PC-9 (cell line): ENCODE measurements at places on chromosomes 7 and 10.

- DNase-seq, result no peak
Measured at GRCh38 chr7:110685899-110686298, 405.0 kb upstream of the LRRN3 start.

GRCh38 chr7:39172137-39172536, 194.4 kb downstream of the POU6F2 start:
- no peak for DNase-seq

- DNase-seq, result no peak
Measured at GRCh38 chr10:10844251-10844650, 173.4 kb upstream of the CELF2 start.

DNA sequence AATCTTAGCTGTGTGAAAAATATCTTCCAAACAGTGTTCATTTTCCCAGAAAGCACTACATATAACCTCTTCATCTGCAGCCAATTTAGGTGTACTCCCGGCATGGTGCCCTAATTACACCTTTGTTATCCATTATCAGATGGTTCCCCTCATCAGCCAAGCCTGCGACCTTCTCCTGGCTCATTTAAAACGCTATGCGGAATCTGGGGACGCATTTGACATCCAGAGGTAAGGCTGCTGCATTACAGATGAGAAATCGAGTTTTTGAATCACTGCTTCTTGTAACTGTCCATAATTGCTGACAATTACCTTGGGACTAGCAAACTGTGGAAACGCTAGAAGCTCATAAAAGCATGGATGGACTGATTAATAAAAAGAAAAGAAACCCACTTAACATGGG, 109.5 kb downstream of the PARP12 start:
- no peak for DNase-seq

DNA sequence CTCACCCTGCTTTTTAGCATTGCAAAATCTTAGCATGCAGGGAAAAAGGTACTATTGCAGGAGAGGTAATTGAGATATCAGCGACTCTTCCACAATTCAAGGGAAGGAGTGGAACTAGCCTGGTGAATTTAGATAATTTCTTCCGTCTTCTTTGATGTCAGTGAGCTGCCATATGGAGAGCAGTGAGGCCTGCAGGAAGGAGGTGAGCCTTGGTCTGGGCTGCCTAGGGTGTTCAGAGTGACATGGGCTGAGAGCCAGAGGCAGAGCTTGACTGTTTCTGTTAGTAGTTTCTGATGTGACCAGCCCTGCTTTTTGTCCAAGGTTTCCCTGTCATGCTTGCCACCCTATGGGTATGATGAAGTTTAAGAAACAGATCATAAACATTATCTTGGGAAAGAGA, 28.6 kb downstream of the KAT6B start:
- DNase-seq, result no peak

DNA sequence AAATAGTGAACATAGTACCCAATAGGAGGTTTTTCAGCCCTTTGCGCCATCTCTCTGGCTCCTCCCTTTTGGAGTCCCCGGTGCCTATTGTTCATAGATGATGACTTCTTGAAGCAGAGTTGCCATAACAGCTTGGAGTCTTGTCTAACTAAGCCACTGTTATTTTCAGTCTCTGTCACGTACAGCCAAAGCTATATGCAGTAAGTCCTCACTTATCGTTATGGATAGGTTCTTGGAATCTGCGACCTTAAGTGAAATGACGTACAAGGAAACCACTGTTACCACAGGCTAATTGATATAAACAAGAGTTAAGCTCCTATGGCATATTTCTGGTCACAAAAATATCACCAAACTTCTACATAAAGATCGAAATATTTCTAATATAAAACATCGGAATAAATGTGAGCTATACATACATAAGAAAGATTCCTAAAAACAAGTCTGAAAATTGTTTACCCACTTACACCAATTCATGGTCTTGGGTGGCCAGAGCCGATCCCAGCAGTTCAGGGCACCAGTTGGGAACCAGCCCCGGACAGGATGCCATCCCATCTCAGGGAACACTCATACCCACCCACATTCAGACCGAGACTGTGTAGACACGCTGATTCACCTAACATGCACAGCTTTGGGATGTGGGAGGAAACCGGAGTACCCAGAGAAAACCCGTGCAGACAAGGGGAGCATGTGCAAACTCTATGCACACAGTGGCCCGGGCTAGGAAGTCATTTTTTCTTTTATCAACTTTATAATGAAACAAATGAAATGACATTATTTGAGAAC, 76.0 kb upstream of the PRPS1L1 start:
- no peak for DNase-seq

- DNase-seq, result no peak
Measured at GRCh38 chr10:9060314-9060713, 1005.8 kb downstream of the GATA3 start.

DNA sequence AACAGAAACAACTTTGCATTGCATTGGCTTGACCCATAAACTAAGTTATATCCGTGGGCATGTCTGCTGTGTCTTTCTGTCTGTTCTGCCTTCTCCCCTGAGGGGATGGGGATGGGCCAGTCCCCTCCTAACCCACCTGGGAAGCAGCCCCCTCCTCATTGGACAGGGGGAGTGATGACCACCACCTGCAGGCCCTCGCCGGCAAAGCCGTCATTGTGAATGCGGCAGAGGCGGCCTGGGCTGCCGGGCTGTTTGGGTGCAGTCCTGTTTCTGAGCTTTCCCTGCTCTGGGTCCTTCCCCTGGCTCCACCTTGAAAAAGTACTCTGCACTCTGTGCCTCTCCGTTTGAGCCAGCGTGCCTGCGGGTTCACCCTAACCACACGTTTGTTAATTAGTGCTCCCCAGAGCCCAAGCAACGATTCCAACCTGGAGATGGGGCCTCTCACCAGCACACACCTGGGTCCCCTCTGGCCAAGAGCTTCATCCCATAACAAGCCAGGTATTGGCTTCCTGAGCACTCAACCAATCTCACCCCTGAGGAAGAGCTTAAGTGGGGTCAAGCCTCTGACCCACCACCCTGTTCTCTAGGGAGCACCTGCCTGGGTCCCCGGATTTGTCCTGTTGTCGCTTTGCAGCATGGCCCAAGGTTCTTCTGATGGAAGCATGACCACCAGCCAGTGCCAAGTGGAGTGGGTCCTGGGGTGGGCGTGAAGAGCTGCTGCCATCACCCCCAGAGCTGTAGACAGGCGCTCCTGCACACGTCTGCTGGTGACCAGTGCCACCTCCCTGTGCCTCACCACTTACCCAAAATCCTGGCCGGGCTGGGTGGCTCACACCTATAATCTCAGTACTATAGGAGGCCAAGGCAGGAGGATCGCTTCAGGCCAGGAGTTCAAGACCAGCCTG, 39.4 kb upstream of the ZMIZ2 start:
- no peak for DNase-seq

GRCh38 chr10:3427950-3428354, 255.4 kb upstream of the PITRM1 start:
- DNase-seq, result no peak

DNA sequence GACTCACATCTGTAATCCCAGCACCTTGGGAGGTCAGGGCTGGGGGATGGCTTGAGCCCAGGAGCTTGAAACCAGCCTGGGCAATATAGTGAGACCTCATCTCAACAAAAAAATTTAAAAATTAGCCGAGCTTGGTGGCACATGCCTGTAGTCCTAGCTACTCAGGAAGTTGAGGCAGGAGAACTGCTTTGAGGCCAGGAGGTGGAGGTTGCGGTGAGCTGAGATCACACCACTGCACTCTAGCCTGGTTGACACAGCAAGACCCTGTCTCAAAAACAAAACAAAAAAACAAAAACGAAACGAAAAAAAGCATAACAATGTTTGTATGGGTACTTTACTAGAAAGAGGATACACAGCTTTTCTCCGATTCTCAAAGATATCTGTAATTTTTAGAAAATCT, 31.8 kb downstream of the WNT16 start:
- DNase-seq, result no peak

DNA sequence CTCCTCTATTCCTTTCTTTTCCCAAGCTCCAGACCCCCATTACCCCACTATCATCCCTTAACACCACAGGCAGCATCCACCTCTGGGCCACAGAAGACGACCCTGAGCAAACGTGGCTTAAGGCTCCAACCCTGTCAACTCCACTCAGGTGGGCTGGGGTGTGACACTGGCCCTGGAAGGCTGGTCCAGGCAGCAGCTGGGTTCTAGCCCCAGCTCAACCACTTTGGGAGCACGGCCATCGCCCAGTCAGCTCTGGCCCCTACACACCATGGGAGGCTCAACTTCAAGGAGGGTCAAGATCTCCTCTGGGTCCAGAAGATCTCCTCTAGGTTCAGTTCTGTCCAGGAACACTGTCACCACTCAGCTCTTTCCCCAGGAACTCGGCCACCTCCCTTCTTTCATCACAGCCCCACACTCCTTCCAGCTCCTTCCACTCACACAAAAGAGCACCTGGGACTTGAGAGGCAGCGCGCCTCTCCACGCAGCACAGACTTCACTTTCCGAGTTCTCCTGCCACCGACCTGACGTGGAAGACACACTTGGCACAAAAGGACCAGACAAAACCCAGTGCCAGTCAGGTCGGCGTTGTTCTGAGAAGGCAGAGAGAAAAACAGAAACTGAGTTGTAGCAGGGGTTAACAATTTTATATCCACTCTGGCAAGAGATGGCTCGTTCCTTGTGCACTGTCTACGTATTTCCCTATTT, 84.1 kb downstream of the CTBP2 start:
- no peak for DNase-seq

- no peak for DNase-seq
Measured at GRCh38 chr7:120421151-120421651, 148.2 kb downstream of the KCND2 start.

DNA sequence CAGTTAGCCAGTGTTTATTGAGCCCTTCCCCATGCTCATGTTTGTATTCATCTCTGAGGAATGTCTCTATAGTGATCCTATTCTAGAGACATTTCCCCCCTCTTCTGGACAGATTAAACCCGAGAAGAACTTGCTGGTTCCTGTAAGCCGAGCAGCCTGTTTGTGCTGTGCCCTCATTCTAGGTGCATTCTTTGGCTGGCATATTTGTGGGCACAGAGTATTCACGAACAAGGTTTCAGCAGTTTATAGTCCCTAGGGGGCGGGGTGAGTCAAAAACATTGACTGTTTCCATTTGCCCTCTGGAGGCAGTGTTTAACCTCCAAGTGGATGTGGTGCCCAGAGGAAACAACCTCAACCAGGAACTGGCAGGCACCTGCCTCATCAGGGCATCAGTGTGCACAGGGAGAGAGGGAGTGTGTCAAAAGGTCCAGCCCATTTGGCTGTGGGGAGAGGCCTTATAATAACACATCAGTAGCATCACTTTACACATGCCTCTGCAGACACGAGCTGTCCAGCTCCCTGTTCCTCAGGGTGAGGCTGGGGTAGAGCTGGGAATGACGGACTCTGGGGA, 273.3 kb upstream of the LRGUK start:
- DNase-seq, result peak; percentile 82

- no peak for DNase-seq
Measured at GRCh38 chr7:127793582-127793981, 141.6 kb downstream of the SND1 start.

- no peak for DNase-seq
Measured at GRCh38 chr10:133353202-133353959, 4.4 kb downstream of the FUOM start.

- no peak for DNase-seq
Measured at GRCh38 chr7:47502240-47502877, 79.6 kb downstream of the TNS3 start.

DNA sequence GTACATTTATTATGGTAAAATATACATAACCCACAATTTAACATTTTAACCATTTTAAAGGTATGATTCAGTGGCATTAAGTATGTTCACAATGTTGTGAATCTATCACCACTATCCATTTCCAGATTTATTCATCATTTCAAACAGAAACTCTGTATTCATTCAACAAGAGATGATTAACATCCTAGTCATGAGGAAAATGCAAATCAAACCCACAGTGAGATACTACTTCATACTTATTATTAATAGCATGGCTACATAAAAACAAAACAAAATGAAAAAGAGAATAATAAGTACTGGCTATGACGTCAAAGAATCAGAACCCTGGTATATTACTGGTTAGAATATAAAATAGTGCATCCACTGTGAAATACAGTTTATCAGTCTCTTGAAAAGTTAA, 386.6 kb upstream of the POM121L12 start:
- no peak for DNase-seq

DNA sequence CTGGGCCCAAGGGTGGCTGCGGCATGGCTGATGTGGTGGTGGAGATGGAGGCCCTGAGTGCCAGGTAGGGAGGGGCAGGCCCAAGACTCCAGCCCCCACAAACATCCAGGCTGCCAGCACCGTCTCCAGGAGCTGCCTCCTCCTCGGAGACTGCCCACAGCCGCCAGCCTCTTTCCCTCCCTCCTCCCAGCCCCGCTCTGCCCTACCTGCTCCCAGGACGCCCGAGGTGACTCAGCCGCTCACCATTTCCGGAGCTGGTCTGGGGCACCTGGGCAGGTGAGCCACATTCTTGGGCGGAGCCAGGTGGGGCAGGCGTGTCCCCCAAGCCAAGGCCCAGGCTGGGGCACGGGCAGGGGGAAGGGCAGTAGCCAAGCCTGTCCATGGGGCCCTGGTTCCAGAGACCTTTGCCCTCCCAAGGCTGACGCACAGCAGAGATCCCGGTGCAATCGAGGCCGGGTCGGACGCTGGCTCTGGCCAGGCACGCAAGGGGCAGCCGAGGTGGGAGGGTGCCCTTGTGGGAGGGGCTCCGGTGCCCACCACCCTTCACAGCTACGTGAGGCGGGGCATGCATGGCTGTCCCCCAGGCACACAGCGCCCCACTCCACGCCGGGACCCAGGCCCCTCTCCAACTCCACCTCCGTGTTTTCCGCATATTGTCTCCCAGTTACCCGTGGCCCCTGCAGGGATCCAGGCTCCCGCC, 8.8 kb downstream of the ADAP1 start:
- peak; percentile 99 for DNase-seq

- peak; percentile 58 for DNase-seq
Measured at GRCh38 chr7:44735403-44736165, 13.1 kb upstream of the ZMIZ2 start.

DNA sequence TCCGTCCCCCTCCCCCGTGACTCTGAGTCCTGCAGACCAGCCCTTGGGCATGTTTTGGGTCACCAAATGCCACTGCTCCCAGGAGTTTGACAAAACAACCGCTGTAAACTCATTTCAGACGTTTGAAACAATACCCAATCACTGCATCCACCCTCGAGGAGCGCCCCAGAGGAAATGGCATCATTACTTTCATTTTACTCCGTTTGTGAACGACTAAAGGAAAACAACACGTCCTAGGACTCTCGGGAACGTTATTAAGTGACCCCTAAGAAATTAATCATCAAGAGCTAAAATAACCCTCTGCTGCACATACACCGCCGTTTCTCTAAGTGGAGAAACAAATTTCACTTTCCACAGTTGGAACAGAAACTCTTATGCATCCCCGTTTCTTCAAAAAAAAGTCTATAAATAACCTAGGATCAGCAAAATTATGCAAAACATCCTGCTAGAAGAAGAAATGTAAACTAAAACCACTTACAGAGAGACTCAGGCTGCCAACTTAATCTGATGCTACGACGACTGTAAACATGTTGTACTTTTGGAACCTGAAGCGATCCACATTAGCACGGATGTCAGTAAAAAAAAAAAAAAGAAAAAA, 109.9 kb upstream of the EFCAB10 start:
- DNase-seq, result no peak

GRCh38 chr7:6148724-6149360, 117.7 kb downstream of the ANKRD61 start:
- no peak for DNase-seq

GRCh38 chr10:119776536-119776935, 50.7 kb downstream of the INPP5F start:
- no peak for DNase-seq
